ENCODE measurements at places on chromosomes 1 and 21.

DNA sequence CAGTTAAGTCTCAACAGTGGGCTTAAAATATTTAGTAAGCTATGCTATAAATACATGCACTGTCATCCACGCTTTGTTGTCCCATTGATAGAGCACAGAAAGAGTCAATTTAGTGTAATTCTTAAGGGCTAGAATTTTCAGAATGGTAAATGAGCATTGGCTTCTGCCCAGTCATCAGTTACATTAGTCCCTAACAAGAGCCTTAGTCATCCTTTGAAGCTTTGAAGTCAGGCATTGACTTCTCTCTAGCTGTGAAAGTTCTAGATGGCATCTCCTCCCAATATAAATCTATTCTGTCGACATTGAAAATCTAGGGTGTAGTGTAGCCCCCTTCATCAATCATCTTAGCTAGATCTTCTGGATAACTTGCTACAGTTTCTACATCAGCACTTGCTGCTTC is 12.0 kb upstream of the LPGAT1 start:
- DNase-seq: no peak

DNA sequence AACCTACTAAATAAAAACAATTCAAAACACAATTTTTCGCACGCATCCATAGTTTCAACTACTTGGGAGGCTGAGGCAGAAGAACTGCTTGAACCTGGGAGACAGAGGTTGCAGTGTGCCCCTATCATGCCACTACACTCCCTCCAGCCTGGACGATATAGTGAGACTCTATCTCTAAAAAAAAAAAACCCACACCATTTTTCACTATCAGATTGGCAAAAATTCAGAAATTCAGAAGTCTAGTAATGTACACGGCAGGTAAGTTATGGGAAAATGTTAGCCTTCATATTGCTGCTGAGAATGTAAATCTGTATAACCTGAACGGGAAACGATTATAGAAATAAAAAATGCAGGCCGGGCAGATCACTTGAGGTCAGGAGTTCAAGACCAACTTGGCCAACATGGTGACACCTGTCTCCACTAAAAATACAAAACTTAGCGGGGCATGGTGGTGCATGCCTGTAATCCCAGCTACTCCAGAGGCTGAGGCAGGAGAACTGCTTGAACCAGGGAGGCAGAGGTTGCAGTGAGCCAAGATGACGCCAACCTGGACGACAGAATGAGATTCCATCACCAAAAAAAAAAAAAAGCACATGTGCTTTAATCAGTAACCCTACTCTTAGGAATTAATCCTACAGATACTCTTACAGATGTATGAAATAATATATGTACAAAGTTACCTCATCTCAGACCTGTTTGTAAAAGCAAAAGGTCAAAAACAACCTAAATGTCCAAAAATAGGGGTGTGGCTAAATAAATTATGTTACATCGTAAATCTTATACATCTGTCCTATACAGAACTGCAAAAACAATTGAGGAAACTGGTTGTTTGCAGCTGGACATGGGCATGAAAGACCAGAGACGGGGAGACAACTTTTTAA is 37.9 kb downstream of the ARID4B start:
- DNase-seq: no peak

DNA sequence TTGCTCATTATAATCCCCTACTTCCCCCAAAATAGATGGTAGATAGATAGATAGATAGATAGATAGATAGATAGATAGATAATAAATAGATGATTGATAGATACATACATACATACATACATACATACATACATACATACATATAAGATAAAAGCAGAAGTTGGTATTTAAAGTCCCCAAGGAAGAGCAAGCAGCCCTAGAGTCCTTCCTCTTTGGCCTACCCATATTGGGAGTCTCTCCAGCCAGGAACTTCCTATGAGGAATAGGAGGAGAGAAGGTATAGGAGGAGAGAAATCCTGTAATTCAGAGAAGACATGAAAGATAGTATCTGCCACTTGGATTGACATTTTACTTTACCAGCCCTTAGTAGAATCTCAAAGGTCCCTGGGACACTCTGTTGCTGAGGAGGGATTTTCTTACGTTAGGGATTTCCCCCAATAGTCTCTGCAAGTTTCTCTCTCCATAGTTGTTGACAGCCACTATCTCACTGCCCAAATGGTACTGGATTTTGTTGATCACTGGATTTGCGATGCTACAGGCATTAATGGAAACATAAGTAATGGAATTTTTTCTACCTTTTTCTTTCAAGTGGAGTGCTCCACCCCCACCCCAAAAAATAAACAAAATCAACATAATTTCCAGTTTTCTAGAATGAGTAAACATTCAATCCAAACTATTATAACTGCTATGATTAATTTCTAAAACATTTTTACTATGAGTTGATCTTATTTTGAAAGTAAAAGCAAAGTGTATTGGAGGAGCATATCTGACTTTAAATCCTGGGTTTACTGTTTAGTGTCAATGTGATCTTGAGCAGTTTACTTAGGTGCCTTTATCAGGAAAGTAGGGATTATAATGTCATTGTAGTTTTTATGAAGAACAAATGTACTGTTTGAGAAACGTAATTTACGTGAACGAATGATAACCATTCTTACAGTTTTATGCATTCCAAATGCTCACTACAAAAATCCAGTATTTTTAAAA is 93.2 kb upstream of the TNFSF4 start:
- DNase-seq: no peak

DNA sequence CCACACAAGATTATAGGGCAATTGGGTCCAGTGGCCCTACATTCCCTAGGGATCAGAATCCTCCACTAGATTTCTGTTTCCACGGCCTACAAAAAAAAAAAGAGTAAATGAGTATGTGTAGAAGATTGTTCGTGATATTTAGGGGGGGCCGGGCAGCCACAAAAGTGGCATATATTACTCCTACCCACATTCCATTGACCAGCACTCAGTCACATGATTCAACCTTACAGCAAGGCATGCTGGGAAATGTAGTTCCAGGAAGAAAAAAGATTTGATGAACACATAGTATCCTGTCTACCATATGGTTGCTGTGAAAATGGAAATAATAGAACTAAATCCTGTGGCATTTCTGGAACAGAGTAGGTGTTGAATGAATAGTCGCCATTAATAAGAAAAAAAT is 43.4 kb upstream of the GJB5 start:
- no peak for DNase-seq

DNA sequence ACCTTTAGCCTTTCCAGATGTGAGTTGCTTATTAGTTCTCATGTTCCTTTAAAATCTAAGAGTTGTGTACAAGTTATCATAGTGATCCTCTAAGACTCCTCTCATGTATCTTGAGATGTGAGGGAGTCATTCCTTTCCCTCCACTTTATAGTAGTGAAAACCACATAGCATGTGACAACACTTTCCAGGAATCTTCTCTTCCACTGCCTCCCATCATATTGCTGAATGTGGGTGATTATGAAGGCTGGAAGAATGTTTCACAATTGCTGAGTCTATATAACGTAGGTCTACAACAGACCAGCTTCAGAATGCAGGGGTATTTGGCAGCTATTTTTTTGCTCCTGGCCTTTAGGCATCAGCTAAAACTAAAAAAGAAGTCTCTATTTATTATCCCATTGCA is 44.7 kb upstream of the LRRC7 start:
- DNase-seq: no peak

DNA sequence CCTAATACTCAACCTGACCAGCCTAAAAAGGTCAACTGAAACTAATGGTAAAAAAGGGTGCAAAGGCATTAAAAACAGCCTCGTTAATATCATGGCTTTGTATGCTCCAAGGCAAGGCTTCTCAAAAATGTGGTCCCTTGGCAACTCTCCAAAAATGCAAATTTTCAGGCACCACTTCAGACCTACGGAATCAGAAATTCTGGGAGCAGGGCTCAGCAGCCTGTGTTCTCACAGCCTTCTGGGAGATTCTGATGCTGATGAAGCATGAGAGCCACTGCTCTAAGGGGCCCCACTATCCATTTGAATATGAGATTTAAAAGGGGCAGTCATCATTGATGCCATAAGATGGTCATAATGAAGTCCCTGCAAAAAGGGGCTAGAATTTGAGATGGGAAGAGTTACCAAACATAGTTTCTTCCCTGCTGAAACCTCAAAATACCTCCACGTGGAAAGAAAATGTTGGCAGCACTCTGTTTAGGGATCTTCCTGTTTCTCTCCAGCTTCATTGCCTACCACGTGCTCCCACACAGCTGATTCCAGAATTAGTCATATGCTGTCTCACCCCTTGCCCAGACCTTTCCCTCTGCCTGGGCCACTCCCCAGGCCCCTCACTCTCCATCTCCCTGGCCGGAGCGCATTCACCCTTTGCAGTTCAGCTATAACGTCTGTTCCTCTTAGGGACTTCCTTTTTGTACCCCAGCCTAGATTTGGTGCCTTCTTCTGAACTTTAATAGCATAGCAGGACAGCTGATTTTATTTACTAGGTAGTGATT is 46.7 kb downstream of the PHC2 start:
- no peak for DNase-seq

DNA sequence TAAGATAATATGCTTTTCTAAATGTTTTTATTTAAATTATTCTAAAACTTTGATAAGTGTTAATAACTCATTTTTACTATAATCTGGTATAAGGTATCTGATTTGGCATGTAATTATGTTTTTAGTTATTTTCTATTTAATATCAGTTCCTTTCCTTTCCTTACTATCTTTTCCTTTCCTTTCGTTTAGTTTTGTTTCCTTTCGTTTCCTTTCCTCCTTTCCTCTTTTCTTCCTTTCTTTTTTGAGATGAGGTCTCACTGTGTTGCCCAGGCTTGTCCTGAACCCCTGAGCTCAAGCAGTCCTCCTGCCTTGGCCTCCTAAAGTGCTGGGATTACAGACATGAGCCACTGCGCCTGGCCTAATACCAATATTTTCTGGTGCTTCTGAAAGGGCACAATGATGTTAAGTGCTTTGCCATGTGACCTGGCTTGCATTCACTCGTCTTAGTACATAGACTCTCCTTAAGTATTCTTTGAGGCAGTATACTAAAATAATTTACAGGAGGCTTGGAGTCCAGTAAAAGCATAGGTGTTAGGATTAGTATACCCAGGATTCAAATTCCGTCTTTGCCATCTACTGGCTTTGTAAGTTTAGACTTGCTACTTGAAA is 18.7 kb downstream of the MIER1 start:
- no peak for DNase-seq

- no peak for DNase-seq
Measured at GRCh38 chr1:43065616-43066399, 106.3 kb downstream of the EBNA1BP2 start.

DNA sequence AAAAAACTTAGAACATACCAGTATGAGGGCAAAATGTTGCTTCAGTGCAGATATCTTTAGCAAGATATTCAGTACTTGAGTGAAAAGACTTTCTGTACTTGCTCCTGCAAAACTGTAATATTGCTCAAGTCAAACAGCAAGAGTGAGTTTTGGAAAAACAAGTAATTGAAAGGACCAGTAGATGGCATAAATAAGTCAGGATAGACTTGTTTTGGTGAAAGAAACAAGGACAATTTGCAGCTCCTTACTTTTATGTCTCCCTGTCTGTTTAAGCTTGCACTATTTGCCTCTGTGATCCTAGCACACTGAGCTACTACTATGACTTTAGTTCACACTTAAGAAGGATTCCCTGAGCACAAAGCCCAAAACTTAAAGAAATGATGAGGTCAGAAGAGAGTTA is 39.1 kb downstream of the IFI44 start:
- DNase-seq: no peak

GRCh38 chr1:215551806-215552205 is 15.3 kb upstream of the KCTD3 start:
- DNase-seq: no peak

- no peak for DNase-seq
Measured at GRCh38 chr1:241963722-241964121, 6.2 kb downstream of the BECN2 start.

DNA sequence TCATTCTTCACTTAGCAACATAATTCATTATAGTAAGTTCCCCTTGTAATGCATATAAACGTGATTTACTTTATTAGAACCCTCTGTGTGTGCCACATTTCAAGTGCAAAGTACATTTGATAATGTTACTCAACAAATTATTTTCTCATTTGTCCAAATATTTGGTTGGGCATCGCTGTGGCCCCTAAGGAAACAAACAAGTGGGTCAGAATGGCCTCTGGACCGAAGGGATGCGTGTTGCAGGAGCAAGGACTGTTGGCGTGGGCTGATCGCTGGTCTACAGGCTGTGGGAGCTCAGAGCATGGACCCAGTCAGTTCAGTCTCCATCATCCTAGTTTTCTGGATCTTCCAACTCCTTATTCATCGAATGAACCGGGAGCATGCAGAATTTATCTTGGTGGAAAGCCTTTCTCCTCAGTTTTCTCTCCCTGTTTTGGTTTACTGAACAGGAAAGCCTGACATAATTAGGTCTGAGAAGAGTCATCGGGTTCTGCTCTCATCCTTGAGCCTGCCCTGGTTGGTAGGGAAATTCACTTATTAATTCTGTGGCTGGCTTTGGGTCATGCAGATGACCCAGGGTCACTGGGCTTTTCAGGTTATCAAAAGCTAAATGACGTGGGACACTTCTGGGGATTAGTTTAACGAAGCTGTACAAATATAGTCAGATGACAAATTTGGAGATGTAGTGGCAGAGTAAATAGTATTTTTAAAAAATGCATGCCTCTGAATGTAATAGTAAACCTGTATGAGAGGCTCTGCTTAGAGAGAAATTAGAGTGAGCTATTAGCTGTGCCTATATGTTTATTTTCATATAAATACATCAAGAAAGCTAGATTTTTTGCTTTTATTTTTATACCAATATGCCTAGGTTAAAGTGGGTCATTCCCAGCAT is 200.2 kb downstream of the SDCCAG8 start:
- DNase-seq: no peak

- DNase-seq: no peak
Measured at GRCh38 chr1:244779410-244779809, 56.0 kb upstream of the COX20 start.

- DNase-seq: no peak
Measured at GRCh38 chr1:185279571-185279970, 37.5 kb downstream of the IVNS1ABP start.

- DNase-seq: no peak
Measured at GRCh38 chr1:100382657-100383056, 30.4 kb downstream of the CDC14A start.

- no peak for DNase-seq
Measured at GRCh38 chr1:83827741-83828140, 171.2 kb downstream of the TTLL7 start.

GRCh38 chr1:241808265-241808664 is 39.7 kb upstream of the EXO1 start:
- no peak for DNase-seq

- peak; percentile 10 for DNase-seq
Measured at GRCh38 chr21:44365967-44366585, 12.7 kb downstream of the TRPM2 start.

GRCh38 chr1:9275567-9276034 is 17.1 kb upstream of the SPSB1 start:
- peak; percentile 78 for DNase-seq

All from CD4-positive, alpha-beta T cell treated with Interleukin-15 for 1 hour (primary cell).